ENCODE measurements at places on chromosomes 3 and 15.

DNA sequence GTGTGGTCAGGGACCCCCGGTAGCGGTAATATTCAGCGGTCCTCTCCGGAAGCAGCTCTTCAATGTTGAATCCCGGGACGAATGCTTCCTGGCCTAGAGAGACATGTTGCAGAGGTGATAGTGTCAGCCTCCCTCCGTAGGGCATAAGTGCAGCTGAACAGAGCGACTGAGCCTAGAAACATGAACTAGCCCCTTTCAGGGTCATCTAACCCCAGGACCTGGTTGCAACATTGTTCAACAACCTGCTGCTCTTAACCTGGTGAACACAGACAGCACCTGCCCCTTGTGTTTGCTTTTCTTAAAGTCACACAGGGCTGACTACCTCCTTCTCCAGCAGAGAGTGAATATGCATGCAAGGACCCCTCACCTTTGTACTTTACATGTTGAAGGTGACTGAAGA lies 41.3 kb downstream of the CA12 start:
- DNase-seq = no peak

DNA sequence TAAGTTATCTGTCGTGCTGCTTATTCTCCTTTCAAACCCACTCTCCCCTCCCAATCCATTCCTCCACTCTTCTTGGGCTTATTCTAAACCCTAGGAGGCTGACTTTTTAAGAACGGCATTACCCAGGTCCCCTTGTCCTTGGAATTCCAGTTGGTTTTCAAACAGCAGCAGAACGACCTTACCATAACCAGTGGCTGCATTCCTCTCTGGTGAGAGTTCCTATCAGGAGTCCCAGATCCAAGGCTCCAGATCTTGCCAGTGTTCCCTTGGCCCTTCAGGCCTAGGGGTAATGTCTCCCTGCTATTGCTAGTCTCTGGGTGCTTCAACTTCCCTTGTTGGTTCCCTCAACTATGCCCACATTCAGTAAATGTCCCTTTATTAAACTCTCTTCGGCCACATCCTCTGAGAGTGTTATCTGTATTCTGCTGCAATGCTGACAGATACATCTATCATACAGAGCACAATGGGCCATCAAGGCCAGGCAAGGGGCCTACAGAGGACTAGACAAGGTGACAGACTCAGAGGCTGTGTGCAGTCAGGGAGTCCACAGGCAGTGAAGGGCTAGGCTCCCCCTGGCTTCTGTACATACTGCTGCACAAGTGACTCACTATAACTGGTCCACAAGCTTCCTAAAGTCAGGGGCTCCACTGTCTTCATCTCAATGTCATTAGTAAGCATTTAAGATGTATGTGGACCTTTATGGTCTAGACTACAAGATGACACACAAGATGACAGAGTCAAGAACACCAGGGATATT lies 10.1 kb downstream of the LYSMD2 start:
- DNase-seq = no peak

- DNase-seq = no peak
These were observed 70.4 kb downstream of the RGMA start for GRCh38 chr15:93018574-93018973.

DNA sequence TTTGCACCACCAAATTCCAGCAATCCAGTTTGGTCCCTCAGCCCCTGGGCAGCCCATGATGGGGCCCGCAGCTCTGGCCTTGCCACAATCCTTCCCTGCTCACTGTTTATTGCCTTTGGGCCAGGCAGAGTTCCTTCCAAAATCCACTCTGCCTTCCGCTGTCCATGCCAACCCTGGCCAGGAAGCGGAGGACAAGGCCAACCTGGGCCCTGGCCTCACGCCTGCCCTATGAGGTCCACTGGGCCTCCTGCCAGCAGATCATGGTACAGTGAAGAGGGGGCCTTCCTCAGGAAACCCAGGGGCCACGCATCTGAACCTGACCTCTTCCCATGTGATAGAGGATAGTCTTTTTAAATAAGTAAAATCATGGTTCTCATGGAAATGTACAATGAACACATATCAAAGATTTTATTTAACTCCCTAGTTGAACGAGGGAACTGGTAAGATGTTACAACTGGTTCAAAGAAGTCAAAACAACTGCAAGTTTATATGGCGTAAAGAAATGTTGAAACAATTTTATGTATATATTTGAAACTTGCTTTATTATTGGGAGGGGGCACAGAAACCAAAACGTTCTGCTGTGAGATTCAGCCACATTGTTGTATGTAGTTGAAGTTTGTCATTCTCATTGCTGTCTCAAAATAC lies 95.8 kb upstream of the TNFAIP8L3 start:
- DNase-seq = no peak

DNA sequence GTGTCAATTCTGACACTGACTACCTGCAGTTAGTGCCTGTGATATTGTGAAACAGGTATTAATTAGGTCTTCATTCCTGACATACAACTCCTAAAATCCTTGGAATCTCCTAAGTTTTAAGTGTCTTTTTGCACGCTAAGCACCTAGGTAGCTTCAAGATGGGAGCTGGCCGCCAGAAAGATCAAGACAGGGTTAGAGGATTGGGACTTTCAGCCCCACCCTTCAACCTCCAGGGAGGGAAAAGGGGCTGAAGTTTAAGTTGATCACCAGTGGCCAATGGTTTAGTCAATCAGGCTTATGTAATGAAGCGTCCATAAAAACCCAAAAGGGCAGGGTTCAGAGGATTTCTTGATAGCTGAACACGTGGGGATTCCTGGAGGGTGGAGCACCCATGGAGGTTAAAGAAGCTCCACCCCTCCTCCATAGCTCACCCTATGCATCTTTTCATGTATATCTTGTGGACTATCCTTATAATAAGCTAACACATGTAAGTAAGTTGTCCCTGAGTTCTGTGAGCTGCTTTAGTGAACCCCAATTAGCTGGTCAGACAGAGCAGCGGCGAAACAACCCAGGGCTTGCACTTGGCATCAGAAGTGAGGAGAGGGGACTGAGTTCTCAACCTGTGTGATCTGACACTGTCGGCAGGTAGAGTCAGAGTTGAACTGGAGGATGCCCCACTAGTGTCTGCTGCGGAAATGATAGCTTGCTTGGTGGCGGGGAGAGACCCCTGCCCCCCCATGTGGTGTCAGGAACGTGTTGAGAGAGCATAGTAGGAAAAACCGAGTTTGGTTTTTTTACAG lies 12.8 kb upstream of the SRP14 start:
- no peak for DNase-seq

DNA sequence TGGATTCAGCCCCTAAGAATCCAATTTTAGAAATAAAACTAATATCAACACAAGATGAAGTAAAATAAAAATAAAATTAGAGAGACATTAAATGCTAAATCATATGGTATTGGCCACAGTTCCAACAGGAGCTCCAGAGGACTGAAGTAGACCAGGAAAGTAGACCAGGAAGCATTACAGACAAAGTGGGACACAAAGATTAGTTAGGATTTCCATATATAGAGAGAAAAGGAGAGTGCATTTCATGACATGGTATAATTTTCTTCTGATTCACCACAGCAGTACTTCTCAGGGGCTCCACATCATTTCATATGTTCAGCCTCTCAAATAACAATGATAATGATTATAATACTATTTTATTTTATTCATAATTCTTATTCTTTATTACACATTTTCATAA lies 18.3 kb downstream of the FGF7 start:
- no peak for DNase-seq

- DNase-seq = peak; percentile 54
These were observed 47.3 kb downstream of the AMOTL2 start for GRCh38 chr3:134326760-134327593.

- DNase-seq = no peak
These were observed 154.6 kb upstream of the TLE3 start for GRCh38 chr15:70252056-70252950.

DNA sequence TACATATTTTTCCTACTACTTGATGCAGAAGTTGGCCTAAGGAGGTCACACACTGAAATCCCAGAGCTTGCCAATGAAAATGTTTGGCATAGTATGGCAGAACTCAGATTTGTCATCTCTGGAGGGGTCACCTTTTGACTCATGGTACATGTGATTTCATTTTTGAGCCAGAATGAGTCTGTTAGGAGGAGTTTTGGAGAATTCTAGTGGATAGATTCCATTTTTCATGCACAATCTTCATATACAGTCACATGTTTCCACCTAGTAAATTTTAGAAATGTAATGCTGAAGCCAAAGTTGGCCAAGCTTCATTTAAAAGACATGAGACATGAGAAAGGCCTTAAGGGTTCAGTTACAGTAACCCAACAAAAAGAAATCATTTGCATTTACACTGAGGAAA lies 97.8 kb upstream of the IGSF10 start:
- no peak for DNase-seq

- DNase-seq = no peak
These were observed 6.2 kb downstream of the SEMA3F start for GRCh38 chr3:50161320-50161719.

DNA sequence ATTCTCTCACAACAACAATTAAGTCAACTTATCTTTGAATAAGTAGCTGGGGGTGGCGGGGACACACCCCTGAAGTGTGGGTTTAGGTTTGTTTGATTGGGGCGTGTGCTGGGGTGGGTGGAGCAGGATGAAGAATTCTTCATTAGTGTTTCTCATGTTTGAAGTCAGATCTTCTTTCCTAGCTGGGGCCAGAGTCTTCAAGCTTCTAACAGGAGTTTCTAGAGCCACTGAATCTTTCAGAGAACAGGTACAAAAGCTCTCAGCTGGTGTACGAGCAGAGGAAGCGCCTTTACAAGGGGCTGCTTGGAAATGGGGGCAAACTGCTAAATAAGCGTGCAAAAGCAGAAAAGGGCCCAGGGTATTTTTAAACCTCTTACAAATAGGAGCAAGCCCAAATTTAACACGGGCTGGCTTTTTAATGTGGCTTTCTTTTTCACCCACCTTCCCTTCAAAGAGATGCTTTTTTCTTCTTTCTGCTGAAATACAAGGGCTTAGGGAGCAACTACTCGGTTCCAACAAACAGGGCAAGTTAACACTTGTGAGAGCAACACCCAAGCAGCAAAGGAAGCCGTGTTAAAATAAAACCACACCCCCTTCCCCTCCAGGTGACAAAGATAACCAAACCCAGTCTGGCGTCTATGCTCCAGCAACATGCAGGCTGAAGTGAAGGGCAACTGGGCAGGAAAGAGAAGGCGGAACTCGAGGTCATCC lies 86.9 kb upstream of the RASGRP1 start:
- no peak for DNase-seq

- no peak for DNase-seq
These were observed 1312.2 kb downstream of the SI start for GRCh38 chr3:163766112-163766511.

GRCh38 chr3:12959838-12960378 lies 113.3 kb downstream of the IQSEC1 start:
- no peak for DNase-seq

DNA sequence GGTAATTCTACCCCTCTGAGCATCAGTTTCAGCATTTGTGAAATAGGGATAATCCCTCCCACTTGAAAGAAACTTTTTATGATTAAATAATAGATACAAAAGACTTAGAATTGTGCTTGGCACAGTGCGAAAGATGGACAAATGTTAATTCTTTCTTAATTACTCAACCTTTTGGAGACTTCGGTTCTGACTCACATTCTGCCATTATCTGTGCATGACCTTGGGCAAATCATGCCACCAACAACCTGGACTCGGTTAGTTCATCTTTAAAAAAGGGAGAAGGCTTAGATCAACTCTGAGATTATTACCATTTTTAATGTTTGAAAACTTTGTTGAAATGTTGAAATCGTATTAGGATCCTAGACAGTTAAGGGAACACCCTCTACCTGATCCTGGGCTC lies 40.6 kb upstream of the POLR2M start:
- DNase-seq = no peak

- DNase-seq = no peak
These were observed 104.9 kb upstream of the TRIM42 start for GRCh38 chr3:140573011-140573410.

- no peak for DNase-seq
These were observed 47.6 kb downstream of the IDH2 start for GRCh38 chr15:90054618-90055097.

- no peak for DNase-seq
These were observed 281.1 kb upstream of the GOLGA6L4 start for GRCh38 chr15:83954506-83954905.

DNA sequence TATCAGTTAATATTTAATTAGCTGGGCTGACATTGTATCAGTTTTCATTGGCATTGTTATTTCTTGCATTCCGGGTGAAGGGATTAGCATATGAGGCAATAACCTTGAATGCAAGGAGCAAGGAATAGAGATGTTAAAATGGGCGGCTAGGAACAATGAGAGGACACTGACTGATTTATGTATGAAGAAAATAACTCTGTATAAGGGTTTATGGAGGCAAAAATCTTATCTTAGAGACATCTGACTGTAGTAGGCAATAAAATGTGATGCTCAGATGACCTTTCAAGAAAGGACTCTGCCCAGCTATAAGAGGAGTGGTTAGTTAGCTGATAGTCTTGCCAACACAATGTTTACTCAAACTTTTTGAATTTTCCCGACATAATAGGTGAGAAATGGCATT lies 158.3 kb downstream of the EFHB start:
- no peak for DNase-seq

GRCh38 chr3:111970376-111970775 lies 8.4 kb upstream of the ABHD10 start:
- DNase-seq = no peak

- DNase-seq = no peak
These were observed 28.2 kb upstream of the IL12A start for GRCh38 chr3:159960188-159961148.

DNA sequence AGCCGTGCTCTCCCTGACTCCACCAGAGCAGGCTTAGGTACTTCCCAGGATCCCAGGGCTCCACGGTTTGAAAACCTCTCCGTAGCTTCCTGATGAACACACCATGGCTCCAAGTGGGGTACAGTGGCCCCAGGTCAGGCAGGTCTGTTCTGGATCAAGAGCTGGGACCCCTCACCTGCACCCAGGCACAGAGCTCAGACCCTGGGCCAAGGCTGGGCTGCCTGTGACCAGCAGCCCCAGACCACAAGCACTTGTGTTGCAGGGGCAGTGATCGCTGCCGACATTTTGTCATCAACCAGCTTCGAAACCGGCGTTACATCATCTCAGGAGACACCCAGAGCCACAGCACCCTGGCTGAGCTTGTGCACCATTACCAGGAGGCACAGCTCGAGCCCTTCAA lies 5.3 kb downstream of the SH2D7 start:
- no peak for DNase-seq

GRCh38 chr3:151135541-151136337 lies 50.3 kb downstream of the MED12L start:
- no peak for DNase-seq

DNA sequence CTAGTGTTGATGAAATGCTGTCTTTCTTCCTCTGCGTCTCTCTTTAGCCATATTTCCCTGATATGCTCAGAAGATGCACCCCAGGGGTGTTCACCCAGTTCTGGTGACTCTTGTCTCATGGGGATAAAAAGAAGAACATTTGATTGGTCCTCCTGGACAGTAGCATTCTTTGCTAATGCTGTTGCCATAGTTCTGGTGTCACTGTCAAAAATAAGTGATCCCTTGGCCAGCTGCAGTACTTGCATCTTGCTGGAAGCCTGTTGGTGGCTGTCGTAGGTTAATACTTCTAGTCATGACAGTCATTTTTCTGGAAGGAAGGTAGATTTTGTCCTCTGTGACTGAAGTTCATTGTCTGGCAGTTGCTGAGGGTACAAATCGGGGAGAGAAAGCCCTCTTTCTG lies 124.5 kb downstream of the UNC13C start:
- no peak for DNase-seq

Data from ecto neural progenitor cell (in vitro differentiated cells).